Activated CD4-positive, CD25-positive, alpha-beta regulatory T cell (primary cell): ENCODE measurements at places on chromosomes 12 and 14.

DNA sequence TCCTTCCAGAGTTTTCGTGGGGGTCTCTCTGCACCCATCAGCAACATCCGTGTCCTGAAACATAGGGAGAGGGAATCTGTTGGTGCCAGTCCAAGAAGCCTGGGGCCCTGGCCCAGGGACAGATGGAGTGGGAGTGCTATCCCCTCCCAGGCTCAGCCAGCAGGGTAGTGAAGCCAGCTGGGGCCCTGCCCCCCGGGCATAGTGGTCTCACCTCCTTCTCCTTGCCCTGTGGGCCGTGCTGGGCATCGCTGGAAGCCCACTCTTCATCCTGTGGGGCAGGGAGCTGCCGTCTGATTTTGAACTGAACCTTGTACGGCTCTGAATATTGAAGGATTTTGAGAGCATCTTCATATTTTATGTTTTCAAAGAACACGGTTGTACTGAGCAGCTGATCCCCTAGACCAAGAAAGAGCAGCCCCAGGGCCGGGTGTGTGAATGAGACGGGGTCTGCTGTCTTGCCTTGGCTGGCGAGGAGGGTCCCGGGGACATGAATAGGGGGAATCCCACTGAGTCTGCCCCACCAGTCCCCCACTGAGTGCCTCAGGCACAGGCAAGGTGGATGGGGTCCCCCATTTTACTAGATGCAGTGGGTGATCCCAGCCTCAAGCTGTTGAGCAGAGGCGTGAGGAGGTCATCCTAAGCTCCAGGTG, 23.3 kb downstream of the AHNAK2 start:
- DNase-seq, result no peak

- no peak for DNase-seq
Observed at GRCh38 chr14:42322531-42323284, 716.0 kb downstream of the LRFN5 start.

DNA sequence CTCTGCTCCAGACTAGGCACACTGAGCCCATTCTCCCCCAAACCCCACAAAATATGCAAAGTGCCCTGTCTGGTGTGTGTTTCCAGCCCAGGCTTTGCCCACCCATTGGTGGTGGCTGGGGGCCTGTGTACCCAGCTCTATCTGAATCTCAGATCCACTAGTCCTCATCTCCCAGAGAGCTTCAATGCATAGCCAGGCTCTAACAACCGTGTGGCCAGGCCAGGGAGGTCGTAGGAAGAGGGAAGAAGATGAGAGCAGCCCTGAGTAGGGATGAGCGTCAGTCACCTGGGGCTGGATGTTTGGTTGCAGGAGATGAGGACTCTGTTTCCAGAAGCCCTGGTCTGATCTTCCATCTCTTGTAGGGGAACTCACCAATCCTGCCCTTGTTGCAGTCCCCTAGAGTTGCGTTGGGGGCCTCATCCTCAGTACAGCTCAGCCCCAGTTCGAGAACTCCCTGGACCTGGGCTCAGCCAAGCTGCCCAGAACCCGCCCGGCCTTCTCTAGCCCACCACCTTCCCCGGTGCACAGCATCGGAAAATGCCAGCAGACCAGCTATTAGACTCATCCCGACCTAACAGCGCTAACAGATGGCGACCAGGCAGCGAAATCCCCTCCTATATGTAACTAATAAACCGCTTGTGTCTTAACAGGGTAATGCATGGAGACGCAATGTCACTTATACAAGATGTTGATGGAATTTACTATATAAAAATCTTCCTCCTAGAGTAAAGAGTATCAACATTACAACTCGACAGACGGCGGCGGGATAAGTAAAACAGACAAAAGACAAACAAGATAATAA, 3.2 kb upstream of the LHX5 start:
- no peak for DNase-seq

- DNase-seq, result no peak
Observed at GRCh38 chr14:40345334-40345733, 913.1 kb upstream of the FBXO33 start.
